ENCODE measurements at places on chromosomes 5 and 9. TPM values are rescaled to one million over a fixed set of nuclear protein-coding genes. Genes with fewer than 3 reads are reported as not detected.

The FRRS1L gene
- not detected for total RNA-seq

The CD14 gene
- 0.96 TPM for total RNA-seq

The RASA1 gene
- total RNA-seq, result 9.6 TPM

The CMBL gene
- total RNA-seq, result 141 TPM

The SEMA5A gene
- 0.57 TPM for total RNA-seq

The RANBP3L gene
- not detected for total RNA-seq

The FOXD4L5 gene
- total RNA-seq, result not detected

The FBP2 gene
- not detected for total RNA-seq

The TTC23L gene
- total RNA-seq, result 0.74 TPM

- DNase-seq, result no peak
Observed at GRCh38 chr5:156971415-156971814, 8.4 kb upstream of the TIMD4 start.

DNA sequence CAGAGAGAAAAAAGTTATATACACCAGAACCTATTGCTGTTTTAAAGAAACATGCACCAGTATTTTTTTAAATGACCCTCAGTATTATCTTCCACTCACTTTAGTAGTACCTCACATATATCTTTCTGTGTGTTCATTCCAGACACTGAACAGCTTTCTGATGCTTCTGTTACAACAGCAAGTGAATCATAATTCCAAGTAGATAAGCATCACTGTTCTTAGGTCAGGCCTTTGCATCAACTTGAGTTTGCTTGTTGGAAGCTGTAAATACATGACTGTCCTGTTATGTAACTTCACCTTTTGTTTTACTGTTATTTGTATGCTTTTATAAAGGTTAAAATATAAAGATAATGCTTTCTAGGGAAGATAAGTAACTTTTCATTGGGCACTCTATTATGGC lies 184.4 kb downstream of the ISL1 start:
- DNase-seq, result no peak

DNA sequence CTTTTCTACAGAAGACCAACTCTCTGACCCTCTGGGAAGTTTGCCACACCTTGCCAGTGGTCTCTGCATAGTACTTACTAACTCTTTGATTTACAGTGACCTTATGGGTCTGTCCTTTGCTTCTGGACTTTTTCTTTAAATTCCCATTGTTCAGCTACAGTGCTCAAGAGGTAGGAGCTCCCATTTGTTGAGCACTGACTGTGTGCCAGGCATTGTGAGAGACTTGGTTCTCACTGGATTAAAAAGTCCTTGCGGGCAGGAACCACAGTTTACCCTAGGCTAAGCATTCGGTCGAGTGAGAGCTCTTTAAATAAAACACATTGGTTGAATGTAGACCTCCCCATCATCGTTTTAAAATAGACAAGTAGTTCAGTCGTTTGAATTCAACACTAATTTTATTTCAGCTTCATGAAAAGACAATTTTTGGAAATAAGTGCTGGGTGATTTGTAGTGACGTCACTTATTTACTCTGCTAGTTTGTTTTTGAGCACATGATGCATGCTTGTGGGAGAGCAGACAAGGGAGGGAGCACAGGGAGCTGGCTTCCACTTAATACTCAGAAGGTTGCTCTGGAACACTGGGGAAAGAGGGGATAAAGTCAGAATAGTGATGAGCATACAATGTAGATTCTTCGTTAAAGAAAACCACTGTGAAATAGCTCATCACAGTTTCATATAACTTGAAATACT lies 27.1 kb downstream of the RASGRF2 start:
- DNase-seq, result no peak

DNA sequence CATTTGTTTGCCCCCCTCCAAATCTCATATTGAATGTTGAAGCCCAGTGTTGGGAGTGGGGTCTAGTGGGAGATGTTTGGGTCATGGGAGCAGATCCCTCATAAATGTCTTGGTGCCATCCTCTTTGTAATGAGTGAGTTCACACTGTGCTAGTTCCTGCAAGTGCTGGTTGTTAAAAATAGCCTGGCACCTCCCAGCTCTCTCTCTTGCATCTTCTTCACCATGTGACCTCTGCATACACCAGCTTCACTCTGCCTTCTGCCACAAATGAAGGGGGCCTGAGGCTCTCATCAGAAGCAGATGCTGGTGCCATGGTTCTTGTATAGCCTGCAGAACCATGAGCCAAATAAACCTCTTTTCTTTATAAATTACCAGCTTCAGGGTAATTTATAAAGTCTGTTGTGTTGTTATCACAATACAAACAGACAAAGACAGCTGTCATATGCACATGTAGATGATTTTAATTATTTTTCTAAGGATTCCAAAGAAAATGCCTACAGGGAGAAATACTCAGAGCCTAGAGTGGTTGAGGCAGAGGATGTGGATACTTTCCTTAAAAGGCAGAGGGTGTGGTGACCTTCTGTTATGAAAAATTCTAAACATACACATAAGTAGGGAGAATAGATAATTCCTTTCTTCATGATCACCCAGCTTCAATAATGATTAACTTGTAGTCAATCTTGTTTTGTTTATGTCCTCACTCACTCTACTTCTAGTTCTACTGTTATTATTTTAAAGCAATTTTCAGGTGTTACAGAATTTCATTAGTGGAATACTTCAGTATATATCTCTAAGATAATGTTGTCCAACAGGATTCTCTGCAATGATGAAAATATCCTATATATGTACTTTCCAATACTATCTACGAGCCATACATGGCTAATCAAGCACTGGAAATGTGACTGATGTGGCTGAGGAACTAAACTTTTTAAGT lies 75.1 kb upstream of the RANBP6 start:
- no peak for DNase-seq

- DNase-seq, result peak; percentile 98
Observed at GRCh38 chr9:128218518-128219389, 15.6 kb downstream of the DNM1 start.

GRCh38 chr5:30548580-30549305 lies 644.7 kb upstream of the CDH6 start:
- no peak for DNase-seq

GRCh38 chr5:149326611-149327010 lies 18.7 kb upstream of the GRPEL2 start:
- DNase-seq, result no peak

DNA sequence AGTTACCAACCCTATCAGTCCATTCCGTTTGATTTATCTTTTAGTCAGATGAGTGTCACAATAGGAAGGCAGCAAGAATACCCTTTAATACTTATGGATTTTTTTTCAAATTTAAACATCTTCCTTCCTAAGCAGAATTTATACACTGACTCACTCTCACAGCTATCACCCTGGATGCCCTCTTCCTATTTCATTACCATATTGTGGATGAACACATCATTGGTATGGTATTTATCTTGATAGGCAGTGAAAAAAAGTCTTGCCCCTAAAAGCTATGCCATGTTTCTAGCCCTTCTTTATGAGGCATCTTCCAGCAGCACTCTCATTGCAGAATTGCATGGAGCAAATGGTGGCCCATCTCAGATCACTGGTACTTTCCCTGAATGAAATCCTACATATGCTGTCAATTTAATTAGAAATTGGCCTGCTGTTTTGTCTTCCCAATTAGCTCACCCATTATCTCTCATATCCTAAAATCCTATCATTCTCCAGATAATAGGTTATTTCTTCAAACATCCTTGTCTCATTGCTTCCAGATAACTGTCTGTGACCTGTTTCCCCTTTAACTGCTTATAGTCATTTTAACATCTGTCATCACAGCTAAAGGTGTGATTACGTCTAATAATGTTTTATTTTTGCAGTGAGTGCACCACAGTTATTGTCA lies 433.5 kb upstream of the POU5F2 start:
- DNase-seq, result no peak

DNA sequence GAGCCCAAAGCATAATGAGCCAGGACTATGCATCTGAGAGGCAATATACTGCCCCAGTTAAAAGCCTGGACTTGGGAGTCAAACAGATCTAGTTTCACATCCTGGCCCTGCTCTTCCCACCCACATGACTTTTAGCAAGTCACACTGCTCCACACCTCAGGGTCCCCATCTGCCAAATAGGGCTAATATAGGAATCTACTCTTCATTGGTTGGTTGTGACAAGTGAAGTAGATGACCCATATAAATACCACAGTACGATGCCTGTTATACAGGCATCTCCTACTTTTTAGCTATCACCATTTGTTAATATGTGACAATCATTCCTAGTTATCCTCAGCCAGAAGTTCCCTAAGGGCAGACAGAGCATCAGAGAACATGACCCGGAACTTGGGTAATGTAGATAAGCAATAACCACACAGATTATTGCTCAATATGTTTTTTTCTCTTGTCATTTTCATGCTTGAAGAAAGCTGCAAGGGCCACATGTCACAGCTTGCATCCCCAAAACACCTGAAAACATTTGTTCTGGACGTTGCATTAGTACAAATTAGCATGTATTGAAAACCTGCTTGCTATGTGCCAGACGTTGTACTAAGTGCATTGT lies 20.4 kb downstream of the ADAM19 start:
- DNase-seq, result peak; percentile 44

- DNase-seq, result no peak
Observed at GRCh38 chr9:120713257-120714087, 798 bp downstream of the MEGF9 start.

- no peak for DNase-seq
Observed at GRCh38 chr9:76561900-76562299, 102.9 kb downstream of the GCNT1 start.

GRCh38 chr5:10248378-10249260 lies 1.1 kb downstream of the ATPSCKMT start:
- DNase-seq, result peak; percentile 49

DNA sequence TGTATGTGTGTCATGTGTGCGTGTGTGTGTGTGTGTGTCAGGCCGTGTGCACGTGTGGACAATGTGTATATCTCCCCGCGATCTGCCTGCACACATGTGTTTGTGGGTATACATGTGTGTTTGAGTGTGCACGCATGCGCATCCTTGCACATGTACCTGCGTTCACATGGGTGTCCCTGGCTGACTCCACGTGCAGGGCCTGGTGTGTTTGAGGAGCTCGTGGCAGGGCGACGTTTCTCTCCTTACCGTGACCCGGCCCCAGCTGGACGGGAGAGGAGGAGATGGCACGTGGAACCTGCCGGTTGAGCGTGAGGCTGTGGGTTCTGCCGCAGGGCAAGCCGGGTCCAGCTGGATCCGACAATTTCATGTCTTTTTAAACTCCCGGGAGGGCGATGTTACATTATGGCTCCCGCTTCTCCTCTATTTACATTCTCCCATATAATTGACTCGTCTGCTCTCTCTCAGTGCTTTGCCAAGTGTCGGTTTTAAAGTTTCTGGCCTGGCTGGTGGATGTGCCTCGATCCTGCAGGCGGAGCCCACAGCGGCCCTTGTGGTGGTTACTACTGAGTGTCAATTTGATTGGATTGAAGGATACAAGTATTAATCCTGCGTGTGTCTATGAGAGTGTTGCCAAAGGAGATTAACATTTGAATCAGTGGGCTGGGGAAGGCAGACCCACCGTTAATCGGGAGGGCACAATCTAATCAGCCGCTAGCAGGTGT lies 5.9 kb downstream of the COL5A1 start:
- no peak for DNase-seq

GRCh38 chr5:93221-93980 lies 1.4 kb downstream of the PLEKHG4B start:
- DNase-seq, result no peak

DNA sequence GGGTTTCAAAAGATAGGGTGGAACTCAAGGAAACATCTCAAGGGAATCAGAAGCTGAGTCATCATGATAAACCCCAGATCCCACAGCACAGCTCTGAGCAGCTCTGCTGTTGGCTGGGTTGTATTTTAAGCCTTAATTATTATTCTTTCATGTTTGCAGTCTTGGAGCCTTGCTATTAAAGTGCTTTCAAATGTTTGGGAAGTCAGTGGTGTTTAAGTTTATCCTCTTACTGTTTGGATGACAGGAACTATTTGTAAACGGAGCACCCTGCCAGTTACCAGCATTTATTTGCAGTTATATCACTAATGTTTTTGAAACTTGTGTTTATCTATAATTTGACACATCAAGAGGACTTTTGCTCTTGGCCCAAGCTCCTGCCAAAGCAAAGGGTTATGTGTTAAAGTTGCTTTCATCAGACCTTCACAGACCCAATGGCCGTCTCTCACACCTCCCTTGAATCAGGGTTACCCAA lies 141.1 kb upstream of the SPDL1 start:
- DNase-seq, result peak; percentile 19

- no peak for DNase-seq
Observed at GRCh38 chr9:8799615-8800014, 1000.0 kb upstream of the DMAC1 start.

DNA sequence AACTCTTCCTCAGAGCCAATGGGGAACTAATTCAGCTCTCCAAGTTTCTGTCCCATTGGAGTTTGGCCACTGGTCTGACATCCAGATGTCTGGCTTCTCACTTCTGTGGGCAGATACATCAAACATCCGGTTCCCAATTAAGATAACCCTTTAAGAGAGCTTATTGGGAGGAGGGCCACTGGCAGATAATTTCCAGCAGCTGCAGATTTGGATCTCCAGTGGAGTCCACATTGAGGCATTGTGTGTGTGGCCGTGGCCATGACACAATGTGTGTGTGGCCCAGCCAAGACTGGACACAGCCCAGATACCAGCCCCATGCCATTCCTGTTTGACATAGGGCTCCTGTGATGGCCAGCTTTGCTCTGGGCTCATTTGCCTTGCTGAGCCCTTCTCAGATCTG lies 110.5 kb upstream of the MAP1B start:
- no peak for DNase-seq

DNA sequence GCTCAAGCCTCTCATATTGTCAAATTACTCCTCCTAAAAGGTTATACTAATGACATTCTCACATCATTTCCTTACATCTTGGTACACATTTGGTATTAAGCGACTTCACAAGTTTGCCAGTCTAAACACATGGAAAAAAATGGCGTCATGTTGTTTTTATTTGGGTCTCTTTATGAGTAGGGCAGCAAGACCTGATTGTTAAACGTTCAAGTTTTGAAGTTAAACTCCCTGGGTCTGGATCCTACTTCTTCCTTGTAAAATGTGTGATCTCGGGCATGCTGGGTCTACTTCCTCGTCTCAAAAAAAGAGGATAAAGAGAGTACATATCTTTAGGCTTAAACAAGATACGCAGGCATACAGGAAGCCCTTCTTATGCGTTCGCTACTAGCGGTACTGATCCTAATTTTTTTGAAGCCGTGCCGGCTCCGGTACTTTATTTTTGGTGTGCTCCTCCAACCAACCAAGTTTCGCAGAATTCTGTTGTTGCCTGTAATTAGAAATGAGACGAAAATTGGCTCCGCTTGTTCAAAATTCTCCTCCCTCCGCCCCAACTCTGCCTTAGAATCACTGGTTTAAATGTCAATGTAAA lies 596 bp upstream of the CDC37L1 start:
- DNase-seq, result peak; percentile 65

GRCh38 chr9:37100741-37101140 lies 19.6 kb upstream of the ZCCHC7 start:
- no peak for DNase-seq

GRCh38 chr5:39750661-39751060 lies 325.9 kb upstream of the DAB2 start:
- no peak for DNase-seq
